Naive thymus-derived CD8-positive, alpha-beta T cell (primary cell): ENCODE measurements at places on chromosomes 12 and 14. TPM values are rescaled to one million over a fixed set of nuclear protein-coding genes. Genes with fewer than 3 reads are reported as not detected.

GRCh38 chr12:94147387-94147990, 888 bp upstream of the PLXNC1 start:
- H3K4me3 ChIP-seq = peak overlapping the region; percentile 82
- H3K36me3 ChIP-seq = no peaks in the 10 kb centered on the region
- no peak for DNase-seq
- no peaks in the 10 kb centered on the region for H3K27me3 ChIP-seq
- H3K4me1 ChIP-seq = peaks cover 22% of the 10 kb centered on the region

DNA sequence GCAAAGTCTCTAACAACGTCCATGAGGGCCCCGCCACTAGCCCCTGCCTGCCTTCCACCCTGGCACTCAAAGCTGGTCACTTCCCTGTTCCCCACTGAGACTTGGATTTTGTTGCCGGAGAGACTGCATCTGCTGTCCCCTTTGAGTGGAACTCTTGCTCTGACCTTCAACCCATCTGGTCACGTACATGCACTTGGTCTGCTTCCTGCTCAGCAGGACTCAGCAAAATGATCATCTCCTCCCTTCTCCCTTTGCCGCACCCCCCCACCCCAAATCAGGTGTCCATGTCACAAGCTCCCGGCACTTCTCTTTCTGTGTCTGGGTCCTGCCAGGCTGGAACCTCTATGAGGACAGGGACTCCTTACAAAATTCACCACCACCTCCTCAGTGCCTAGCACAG, 180.9 kb downstream of the CHST11 start:
- no peaks in the 10 kb centered on the region for H3K27me3 ChIP-seq
- H3K27ac ChIP-seq = no peak overlapping the region
- H3K4me1 ChIP-seq = peaks cover 18% of the 10 kb centered on the region
- DNase-seq = no peak
- H3K36me3 ChIP-seq = no peaks in the 10 kb centered on the region
- no peak overlapping the region for H3K4me3 ChIP-seq

GRCh38 chr14:23062002-23062401, 4.7 kb upstream of the CDH24 start:
- H3K27me3 ChIP-seq = no peaks in the 10 kb centered on the region
- H3K4me1 ChIP-seq = peaks cover 15% of the 10 kb centered on the region
- no peak overlapping the region for H3K27ac ChIP-seq
- no peak for DNase-seq
- H3K4me3 ChIP-seq = no peak overlapping the region
- H3K36me3 ChIP-seq = no peaks in the 10 kb centered on the region

DNA sequence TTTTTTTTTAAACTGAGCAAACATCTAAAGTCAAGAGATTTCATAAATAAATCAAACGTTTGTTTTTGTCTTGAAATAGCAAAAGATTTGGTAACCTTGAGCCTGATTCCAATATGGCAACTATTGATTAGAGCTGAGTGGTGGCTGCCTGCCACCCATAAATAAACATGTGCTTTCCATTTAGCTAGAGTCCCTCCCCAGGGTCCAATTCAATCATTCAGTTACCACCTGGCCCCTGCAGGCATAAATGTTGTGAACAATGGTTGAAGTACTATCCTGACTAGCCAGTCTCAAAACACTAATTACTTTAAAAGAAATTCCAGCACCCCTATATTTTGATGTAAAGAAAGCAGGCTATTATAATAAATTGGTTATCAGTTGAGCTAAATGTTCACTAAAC, 129.7 kb upstream of the GRIP1 start:
- H3K4me3 ChIP-seq = no peak overlapping the region
- H3K4me1 ChIP-seq = peaks cover 11% of the 10 kb centered on the region
- peaks cover 2% of the 10 kb centered on the region for H3K27me3 ChIP-seq

- H3K4me1 ChIP-seq = no peaks in the 10 kb centered on the region
- H3K4me3 ChIP-seq = no peak overlapping the region
- no peak overlapping the region for H3K27ac ChIP-seq
- no peak for DNase-seq
Observed at GRCh38 chr12:88308825-88309224, 166.7 kb downstream of the TMTC3 start.

GRCh38 chr14:91996948-91997371, 42.9 kb downstream of the TRIP11 start:
- peak; percentile 19 for DNase-seq
- no peaks in the 10 kb centered on the region for H3K27me3 ChIP-seq
- H3K36me3 ChIP-seq = peaks cover 45% of the 10 kb centered on the region
- peak overlapping the region; percentile 15 for H3K27ac ChIP-seq
- peaks cover 16% of the 10 kb centered on the region for H3K4me1 ChIP-seq
- no peak overlapping the region for H3K4me3 ChIP-seq

DNA sequence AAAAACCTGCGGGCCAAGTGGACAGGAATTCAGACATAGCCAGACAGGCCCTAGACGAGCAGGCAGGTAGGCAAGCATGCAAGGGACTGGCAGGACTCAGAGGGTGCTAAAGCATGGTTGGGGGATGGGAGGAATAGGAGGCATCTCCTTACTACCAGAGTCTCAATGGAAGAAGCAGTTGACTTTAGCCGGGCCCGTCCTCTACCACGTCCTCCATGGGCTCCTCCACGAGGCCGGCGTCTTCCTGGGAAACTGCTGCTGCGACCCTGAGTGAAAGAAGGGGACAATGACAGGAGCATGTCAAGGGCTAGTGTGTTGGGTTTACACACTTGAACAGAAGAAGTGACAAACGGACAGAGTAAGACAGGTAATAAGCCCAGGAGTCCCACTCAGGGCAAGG, 11.6 kb downstream of the KMT2D start:
- H3K27me3 ChIP-seq = no peaks in the 10 kb centered on the region
- H3K4me3 ChIP-seq = no peak overlapping the region
- H3K36me3 ChIP-seq = peaks cover 20% of the 10 kb centered on the region
- DNase-seq = no peak
- H3K27ac ChIP-seq = no peak overlapping the region

DNA sequence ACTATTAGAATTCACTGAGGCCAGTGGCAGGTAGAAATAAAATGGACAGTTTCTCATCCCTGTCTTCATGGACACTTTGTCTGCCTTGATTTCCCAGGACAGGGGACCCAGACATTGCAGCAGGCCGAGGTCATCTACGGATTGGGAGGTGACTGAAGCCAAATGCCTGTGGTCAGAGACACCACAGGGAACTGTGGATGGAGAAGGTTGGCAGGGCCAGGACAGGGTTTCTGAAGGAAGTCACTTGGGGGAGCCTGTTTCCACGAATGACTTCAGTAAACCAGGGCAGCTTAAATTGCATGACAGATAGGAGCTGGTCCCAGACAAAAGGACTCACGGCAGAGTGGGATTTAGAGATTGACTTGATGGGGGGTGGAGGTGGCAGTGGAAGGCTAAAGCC, 224.9 kb downstream of the NTF3 start:
- DNase-seq = no peak
- H3K36me3 ChIP-seq = no peaks in the 10 kb centered on the region
- H3K27me3 ChIP-seq = no peaks in the 10 kb centered on the region
- H3K4me3 ChIP-seq = no peak overlapping the region
- H3K27ac ChIP-seq = no peak overlapping the region

DNA sequence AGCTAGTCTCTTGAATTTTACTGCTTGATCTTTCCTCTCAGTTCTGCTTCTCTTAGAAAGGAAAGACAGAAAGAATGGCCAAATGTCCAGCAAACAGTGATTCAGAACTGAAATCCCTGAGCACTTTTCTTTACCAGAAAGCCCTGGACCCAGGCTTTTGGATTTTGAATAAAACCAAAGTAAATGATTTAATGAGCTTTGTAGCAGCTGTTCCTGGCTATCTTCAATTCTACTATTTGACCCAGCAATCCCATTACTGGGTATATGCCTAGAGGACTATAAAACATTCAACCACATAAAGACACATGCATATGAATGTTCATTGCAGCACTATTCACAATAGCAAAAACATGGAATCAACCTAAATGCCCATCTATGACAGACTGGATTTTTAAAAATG, 187.2 kb downstream of the PRKD1 start:
- no peak for DNase-seq
- H3K4me3 ChIP-seq = no peak overlapping the region
- no peaks in the 10 kb centered on the region for H3K36me3 ChIP-seq
- no peaks in the 10 kb centered on the region for H3K27me3 ChIP-seq
- H3K27ac ChIP-seq = no peak overlapping the region
- no peaks in the 10 kb centered on the region for H3K4me1 ChIP-seq

DNA sequence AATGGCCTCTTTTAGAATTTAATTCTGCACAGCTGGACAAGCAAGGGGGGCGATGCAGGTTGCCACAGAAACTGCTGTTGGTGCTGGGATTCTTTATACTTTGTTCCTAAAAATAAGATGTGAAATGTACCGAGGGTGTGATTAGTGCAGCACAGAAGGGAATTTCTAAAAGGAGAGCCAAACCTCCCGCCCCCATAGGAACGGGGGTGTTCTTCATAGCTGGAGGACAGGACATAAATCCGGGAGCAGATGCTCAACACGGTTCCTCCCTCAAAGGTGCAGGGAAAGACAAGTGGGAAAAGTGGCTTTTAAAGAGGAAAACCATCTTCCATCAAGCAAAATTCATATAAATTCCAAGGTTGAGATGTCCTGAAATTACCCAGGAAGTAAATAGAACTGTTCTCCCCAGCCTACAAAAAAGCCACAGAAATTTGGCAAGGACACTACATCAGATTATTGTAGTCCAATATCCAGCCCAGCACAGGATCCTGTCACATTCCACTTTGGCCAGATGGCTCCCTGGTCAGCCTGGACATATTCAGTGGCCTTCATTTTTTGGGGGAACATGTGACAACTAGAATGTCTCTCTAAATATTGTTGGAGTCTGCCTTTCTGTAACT, 51.4 kb upstream of the TMX1 start:
- H3K27me3 ChIP-seq = no peaks in the 10 kb centered on the region
- DNase-seq = no peak
- H3K4me3 ChIP-seq = no peak overlapping the region
- no peaks in the 10 kb centered on the region for H3K4me1 ChIP-seq

GRCh38 chr12:2057041-2057794, 4.4 kb downstream of the CACNA1C start:
- no peaks in the 10 kb centered on the region for H3K36me3 ChIP-seq
- H3K4me1 ChIP-seq = peaks cover 4% of the 10 kb centered on the region
- no peak overlapping the region for H3K27ac ChIP-seq

DNA sequence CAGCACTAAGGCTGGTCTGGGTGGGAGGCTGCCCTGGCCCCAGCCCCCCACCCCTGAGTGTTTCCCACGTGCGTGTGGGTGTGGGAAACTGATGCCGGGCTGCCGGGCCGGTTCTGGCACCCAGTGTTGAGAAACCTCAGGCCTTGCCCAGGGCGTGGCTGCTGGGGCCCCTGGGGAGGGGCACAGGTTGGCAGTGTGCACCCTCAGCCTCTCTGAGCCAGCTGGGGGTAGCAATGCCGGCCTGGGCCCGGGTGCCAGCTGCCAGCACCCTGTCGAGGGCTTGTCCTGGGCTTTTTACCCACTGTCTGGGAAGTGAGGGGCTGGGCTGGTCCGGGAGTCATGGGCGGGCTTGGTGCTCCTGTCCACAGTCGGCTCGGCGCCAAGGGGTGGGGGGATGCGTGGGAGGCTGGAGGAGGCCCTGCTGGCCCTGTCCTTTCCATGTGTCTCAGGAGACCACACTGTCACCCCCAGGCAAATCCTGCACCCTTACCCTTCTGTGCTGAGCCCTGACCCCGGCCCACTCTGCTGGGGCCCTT, 15.7 kb downstream of the ASPG start:
- DNase-seq = no peak
- H3K27ac ChIP-seq = no peak overlapping the region
- H3K4me1 ChIP-seq = no peaks in the 10 kb centered on the region

Gene IL26
- not detected for total RNA-seq

Gene PAPLN
- total RNA-seq = 0.10 TPM

Gene SLC6A15
- total RNA-seq = not detected

Gene TAC3
- total RNA-seq = not detected

Gene AVPR1A
- total RNA-seq = not detected

Gene SCARB1
- 7.2 TPM for total RNA-seq
